Forelimb muscle (tissue), 1 donor: ENCODE measurements at places on chromosomes 4 and X. TPM values are rescaled to one million over a fixed set of nuclear protein-coding genes. Genes with fewer than 3 reads are reported as not detected.

GRCh38 chr4:183552274-183553146 lies 47.7 kb downstream of the ING2 start:
- no peak for DNase-seq

The GAGE12H gene
- not detected for polyA plus RNA-seq

The BST1 gene
- polyA plus RNA-seq, result 3.9 TPM

The RPS6KA6 gene
- polyA plus RNA-seq, result 3.8 TPM

DNA sequence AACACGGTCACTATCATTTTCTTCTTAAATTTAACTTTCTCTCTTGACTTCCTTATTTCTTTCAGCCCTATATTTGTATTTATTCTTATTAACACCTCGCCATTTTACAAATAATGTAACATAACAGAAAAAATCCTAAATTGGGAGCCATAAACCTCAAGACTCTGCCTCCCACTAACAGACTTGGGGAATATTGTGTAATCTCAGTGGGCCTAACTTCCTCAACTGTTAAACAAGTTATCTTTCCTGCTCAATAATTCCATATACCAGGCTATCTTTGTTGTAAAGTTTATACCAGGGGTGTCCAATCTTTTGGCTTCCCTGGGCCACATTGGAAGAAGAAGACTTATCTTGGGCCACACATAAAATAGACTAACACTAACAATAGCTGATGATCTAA lies 26.2 kb downstream of the PRSS12 start:
- DNase-seq, result no peak

The EPHA5 gene
- 0.43 TPM for polyA plus RNA-seq

GRCh38 chrX:154369449-154370299 lies 4.8 kb downstream of the FLNA start:
- peak; percentile 70 for DNase-seq

The CFAP99 gene
- polyA plus RNA-seq, result 0.15 TPM

The CACNA1F gene
- polyA plus RNA-seq, result 0.03 TPM

The FGF5 gene
- polyA plus RNA-seq, result 0.61 TPM

DNA sequence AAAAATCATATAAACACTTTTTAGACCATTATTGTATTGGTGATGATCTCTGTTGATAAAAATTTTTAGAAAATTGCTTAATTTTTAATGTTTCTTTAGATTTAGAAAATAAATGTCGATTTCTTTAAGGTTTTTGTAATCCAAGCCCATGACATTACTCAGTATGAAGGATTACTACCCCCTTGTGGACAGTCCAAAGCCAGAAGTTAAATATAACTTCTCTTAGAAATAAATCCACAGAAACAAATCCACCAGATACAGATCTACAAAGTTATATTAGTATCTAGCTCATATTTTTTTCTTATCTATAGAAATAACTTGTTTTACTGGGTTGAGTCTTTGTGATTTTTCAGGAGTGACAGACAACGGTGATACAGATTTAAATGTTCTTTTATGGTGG lies 18.9 kb downstream of the TIFA start:
- DNase-seq, result no peak

DNA sequence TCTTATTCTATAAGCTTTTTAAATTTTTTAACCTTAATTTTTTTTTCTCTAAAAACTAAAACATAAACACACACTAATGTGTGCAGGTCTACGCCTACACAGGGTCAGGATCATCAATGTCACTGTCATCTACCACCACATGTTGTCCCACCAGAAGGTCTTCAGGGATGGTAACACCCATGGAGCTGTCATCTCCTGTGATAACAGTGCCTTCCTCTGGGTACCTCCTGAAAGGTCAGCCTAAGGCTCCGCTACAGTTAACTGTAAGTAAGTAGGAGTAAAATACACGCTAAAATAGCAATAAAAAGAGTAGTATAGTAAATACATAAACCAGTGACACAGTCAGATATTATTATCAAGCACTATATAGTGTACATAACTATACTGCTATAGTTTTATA lies 45.9 kb upstream of the GPRIN3 start:
- DNase-seq, result no peak

The SLC9B1 gene
- polyA plus RNA-seq, result 1.5 TPM

GRCh38 chr4:163233321-163233720 lies 66.6 kb upstream of the NAF1 start:
- no peak for DNase-seq

The HTN3 gene
- not detected for polyA plus RNA-seq

GRCh38 chrX:148282504-148282903 lies 217.9 kb upstream of the AFF2 start:
- no peak for DNase-seq

DNA sequence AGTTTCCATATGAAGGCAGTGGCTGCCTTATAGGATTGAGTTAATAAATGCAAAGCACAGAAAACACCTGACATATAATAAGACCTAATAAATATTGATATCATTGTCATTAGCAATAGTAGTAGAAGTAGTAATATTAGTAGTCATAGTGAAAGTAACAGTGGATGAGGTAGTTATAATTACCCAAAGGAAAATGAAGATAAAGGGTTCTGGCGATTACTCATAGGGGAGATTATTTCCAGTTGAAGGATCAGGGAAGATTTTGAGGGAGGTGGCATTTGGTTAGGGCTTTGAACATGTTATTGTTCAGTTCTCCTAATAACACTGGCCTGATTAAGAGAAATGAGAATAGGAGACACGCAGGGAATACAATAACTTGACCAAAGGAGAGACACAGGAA lies 131.9 kb upstream of the GPRIN3 start:
- DNase-seq, result no peak

- DNase-seq, result no peak
These were observed 39.6 kb downstream of the RFC1 start for GRCh38 chr4:39326468-39326977.

DNA sequence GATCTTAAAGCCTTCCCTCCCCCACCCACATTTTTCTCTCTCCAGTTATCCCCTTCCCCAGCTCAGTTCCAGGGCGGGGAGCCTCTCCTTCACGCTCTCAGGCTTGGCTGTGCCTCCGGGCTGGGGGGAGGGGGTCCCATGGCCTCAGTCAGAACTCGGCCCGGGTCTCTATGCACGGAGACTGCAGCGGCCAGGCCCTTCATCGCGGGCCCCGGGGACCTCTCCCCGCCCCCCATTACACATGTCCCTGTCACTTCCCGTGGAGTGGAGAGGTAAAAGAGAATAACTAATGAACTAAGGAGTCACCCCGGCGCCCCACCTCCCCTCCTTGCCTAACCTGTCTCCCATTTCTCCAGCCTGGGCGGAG lies 838 bp upstream of the PRICKLE3 start:
- no peak for DNase-seq

The GYG2 gene
- 2.9 TPM for polyA plus RNA-seq

- no peak for DNase-seq
These were observed 373.4 kb downstream of the PDGFC start for GRCh38 chr4:156598138-156598681.

DNA sequence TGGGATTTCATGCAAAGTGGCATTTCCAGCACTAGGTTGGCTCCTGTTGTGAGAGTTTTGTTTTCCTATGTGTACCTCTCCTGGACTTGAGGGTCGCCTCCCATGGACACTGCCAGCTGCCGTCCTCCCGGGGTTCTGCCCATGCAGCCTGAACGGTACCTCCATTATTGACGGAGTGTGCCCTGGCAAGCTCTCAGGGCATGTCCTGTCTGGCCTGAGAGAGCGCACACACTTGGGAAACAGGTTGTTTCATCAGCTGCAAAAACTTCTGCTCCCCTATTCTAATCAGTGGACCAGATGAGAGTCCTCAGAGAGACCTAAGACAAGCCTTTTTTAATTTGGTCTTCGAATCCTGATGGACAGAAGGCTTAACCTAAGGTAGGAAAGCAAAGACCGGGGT lies 56.6 kb upstream of the HOPX start:
- no peak for DNase-seq

The ZNF157 gene
- polyA plus RNA-seq, result 0.35 TPM

DNA sequence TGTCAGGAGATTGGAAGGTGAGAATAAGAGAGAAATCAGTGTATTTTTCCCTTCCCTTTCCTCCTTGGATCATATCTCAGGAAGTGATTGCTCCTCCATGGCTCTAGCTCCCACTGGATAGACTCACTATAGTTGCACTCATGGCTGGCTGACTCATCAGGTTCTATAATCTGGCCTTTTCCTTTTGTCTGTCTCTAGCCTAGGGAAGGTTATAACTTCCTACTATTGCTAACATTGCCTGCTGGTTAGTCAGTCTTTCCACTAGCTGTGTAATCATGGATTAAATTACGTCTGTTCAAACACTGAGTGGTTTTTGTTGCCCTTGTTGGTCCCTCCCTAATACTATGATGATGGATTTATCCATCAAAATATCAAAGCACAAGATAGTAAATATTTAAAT lies 195.5 kb upstream of the VEGFC start:
- DNase-seq, result no peak

- DNase-seq, result no peak
These were observed 288.4 kb upstream of the NRK start for GRCh38 chrX:105533951-105534350.

- DNase-seq, result no peak
These were observed 330.5 kb upstream of the PRKX start for GRCh38 chrX:4043951-4044350.

DNA sequence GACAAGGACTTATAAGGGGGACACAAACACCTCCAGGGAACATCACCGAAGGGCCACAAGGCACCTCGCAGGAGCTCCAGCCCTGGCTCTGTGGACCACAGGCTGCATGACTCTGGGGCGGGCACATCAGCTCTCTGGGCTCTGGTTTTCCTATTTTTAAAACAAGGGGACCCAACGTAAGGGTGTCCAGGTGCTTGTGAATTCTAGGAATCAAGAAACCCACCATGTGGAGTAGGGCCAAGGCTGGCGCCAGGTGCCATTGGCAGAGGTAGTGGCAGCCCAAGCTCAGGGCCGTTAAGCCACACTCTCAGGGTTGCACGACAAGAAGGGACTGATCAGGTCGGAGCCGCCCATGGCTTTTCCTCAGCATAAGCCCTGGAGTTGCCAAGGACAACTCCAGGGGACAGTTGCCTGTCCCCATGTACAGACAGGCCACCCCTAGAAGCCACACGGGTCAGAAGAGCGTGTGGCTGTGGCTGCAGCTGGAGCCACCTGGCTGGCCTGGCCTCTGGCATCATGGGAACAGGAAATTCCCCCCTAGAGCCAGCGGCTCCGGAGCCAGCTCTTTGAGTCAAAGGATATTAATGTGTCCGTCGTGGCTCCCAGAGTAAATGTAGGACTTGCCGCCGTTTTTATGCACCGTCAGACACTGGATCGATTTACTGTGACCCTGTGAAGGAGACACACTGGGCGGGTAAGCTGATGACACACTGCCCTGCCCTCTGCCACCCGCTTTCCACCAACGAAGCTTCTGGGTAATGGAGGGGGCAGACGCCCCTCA lies 32.5 kb downstream of the WDR1 start:
- DNase-seq, result no peak
